Ovary (tissue), 10 donors: ENCODE measurements at places on chromosomes 3 and 15. TPM values are rescaled to one million over a fixed set of nuclear protein-coding genes. Genes with fewer than 3 reads are reported as not detected.

DNA sequence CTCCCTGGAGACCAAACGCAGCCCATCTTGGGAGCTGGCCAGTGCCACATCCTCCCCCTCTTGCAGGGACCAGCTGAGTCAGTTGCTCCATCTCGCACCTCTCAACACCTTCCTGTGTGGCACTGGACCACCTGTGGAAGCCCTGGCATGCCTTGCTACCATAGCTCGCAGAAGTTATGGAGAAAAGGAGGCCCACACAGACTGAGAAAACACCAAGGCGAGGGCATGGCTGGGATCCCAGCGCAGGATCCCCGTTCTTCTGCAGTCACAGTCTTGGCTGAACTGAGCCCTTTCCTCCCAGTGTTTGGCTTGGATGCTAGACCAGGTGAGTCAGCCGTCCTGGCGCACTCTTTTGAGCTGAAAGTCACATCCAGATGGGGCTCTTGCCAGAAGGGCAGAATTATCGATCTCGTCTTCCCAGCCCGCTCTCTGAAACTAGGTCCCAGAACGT, 46.9 kb downstream of the CHRD start:
- H3K4me3 ChIP-seq: no peak overlapping the region
- no peaks in the 10 kb centered on the region for H3K36me3 ChIP-seq
- H3K27me3 ChIP-seq: no peaks in the 10 kb centered on the region

RETNLB gene
- not detected for total RNA-seq

CFAP161 gene
- total RNA-seq: 0.36 TPM

RAB43 gene
- total RNA-seq: 12.2 TPM

DNA sequence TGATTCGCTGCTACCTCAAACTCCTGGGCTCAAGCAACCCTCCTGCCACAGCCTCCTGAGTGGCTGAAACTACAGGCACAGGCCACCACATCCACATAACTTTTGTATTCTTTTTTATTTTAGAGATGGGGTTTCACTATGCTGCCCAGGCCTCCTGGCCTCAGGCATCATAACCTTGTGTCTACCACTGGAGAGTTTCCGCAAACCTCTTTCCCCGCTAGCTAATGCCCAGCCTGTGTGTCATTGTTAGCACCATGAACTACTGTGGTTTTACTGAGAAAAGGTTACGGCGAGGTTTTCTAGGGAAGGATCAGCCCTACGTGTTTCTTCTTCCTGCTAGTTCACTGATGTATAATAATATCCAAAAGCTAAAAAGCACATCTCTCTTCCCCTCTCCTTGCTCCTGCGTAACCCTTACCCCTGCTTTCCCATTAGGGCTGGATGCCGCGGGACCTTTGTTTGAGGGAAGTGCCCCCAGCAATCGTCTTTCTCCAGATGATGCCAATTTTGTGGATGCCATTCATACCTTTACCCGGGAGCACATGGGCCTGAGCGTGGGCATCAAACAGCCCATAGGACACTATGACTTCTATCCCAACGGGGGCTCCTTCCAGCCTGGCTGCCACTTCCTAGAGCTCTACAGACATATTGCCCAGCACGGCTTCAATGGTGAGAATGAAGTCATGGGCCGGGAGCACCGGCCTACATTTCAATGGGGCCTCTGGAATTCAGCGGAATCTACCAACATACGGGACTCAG, 113.7 kb downstream of the LIPC start:
- peaks cover 1% of the 10 kb centered on the region for H3K4me1 ChIP-seq
- no peak overlapping the region for H3K4me3 ChIP-seq
- no peak for DNase-seq
- no peaks in the 10 kb centered on the region for H3K36me3 ChIP-seq
- H3K27ac ChIP-seq: no peak overlapping the region

DNA sequence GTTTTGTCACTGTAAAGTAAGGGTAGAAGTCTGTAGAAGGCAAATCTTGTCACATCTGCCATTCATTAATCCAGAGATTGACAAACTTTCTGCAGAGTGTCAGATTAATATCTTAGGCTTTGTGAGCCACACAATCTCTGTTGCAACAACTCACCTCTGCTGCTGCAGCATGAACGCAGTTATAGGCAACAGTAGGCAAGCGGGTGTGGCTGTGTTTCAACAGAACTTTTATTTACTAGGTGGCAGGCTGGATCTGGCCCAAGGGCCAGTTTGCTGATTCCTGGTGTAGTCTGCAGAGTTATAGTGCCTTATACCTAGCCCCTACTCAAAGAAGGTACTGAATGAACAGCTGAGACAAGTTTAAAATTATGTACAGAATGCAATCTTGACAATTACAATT, 396.7 kb downstream of the FOXP1 start:
- no peaks in the 10 kb centered on the region for H3K36me3 ChIP-seq
- H3K4me1 ChIP-seq: no peaks in the 10 kb centered on the region
- no peaks in the 10 kb centered on the region for H3K27me3 ChIP-seq
- H3K27ac ChIP-seq: no peak overlapping the region

DNA sequence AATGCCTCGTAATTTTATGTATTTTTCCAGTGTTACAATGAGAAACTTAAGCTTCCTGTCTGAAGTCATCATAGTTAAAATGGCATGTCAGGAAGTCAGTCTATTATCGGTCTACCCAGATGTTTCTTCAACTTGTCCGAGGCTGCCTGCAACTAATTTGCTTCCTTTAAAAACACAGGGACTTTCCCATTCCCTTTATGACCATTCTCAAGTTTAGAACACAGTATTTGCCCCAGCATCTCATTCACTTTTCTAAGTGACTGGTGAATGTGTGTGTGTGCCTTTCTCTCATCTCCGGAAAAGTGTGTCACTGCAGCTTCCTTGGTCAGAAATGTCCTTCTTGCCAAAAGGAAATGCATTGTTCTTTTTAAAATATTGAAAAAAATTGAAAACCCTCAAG, 466.6 kb downstream of the RAP2B start:
- no peaks in the 10 kb centered on the region for H3K36me3 ChIP-seq
- no peak overlapping the region for H3K27ac ChIP-seq
- H3K4me1 ChIP-seq: no peaks in the 10 kb centered on the region
- no peak for DNase-seq
- H3K27me3 ChIP-seq: no peaks in the 10 kb centered on the region
- no peak overlapping the region for H3K4me3 ChIP-seq

NANOGP8 gene
- total RNA-seq: 1.8 TPM

DNA sequence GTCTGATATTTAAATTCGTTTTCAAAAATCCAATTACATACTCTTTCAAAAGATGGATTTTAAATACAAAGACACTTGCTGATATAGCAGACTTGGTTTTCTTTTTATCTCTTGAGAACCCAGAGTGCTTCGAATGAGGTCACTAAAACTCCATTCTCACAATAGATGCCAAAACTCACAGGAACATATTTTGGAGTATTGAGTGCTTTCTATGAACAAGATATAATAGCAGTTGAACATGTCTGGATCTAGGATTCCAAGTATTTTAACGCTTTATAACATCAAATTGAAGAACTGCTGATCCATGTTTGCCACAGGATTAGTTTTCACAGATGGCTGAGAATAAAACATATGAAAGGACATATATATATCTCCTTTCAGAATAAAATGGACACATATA, 113.2 kb downstream of the SAMMSON start:
- no peak overlapping the region for H3K27ac ChIP-seq
- H3K36me3 ChIP-seq: no peaks in the 10 kb centered on the region
- no peaks in the 10 kb centered on the region for H3K4me1 ChIP-seq
- no peak overlapping the region for H3K4me3 ChIP-seq

AGBL1 gene
- not detected for total RNA-seq

DNA sequence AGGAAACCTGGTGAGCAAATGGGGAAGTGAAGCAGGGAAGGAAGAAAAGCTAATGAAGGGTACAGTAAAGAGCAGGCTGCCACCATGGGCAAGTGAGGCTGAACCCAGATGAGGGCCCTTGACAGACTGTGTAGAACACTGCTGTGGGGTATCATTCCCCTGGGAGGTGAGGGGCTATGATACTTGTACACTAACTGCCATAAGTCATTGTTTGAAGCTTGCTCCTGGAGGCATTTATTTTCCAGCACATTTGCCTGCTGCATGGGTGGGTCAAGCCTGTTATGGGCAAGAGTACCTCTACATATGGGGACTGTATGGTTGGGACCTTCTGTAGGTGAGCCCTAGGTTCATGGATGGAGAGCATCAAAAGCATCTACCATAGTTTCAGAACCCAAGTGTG, 57.4 kb downstream of the POMGNT2 start:
- H3K27ac ChIP-seq: no peak overlapping the region
- H3K27me3 ChIP-seq: no peaks in the 10 kb centered on the region
- H3K4me1 ChIP-seq: no peaks in the 10 kb centered on the region
- H3K4me3 ChIP-seq: no peak overlapping the region
- no peaks in the 10 kb centered on the region for H3K36me3 ChIP-seq

BCL2A1 gene
- 4.0 TPM for total RNA-seq

GRCh38 chr3:154220462-154220861, 99.3 kb downstream of the ARHGEF26 start:
- H3K36me3 ChIP-seq: no peaks in the 10 kb centered on the region
- DNase-seq: no peak
- no peaks in the 10 kb centered on the region for H3K4me1 ChIP-seq
- no peak overlapping the region for H3K4me3 ChIP-seq
- H3K27me3 ChIP-seq: no peaks in the 10 kb centered on the region
- H3K27ac ChIP-seq: no peak overlapping the region

GRCh38 chr15:88315221-88315878, 58.8 kb upstream of the NTRK3 start:
- H3K36me3 ChIP-seq: no peaks in the 10 kb centered on the region
- H3K4me3 ChIP-seq: no peak overlapping the region
- H3K27ac ChIP-seq: no peak overlapping the region
- H3K27me3 ChIP-seq: no peaks in the 10 kb centered on the region
- no peak for DNase-seq
- no peaks in the 10 kb centered on the region for H3K4me1 ChIP-seq

GRCh38 chr3:177345049-177345972, 148.0 kb upstream of the TBL1XR1 start:
- no peaks in the 10 kb centered on the region for H3K27me3 ChIP-seq
- H3K4me3 ChIP-seq: no peak overlapping the region
- H3K27ac ChIP-seq: peak overlapping the region; percentile 62
- H3K36me3 ChIP-seq: no peaks in the 10 kb centered on the region

DNA sequence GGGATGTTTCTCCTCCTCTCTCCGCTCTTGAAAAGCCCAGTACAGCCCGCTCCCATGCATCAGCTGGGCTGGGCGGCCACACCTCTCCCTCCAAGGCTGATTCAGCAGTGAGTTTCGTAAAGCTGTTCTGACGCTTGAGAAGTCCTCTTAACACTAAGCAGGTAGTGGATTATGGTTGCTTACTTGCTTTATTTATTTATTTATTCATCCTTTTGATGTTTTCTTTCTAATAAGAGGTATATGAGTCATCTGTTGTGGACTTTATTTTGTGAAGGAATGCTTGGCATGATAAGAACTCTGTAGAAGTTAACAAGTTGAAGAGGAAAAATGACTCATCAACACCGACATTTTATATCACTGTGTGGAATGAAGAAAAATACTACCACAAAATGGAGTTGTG, 285.0 kb downstream of the SQOR start:
- DNase-seq: no peak
- no peak overlapping the region for H3K4me3 ChIP-seq
- H3K27me3 ChIP-seq: no peaks in the 10 kb centered on the region
- no peak overlapping the region for H3K27ac ChIP-seq
- no peaks in the 10 kb centered on the region for H3K4me1 ChIP-seq
- H3K36me3 ChIP-seq: no peaks in the 10 kb centered on the region

GOLGA6L7 gene
- not detected for total RNA-seq
